ENCODE measurements at places on chromosomes 12 and 14. TPM values are rescaled to one million over a fixed set of nuclear protein-coding genes. Genes with fewer than 3 reads are reported as not detected.
A peak's percentile ranks its signal among the peaks of the same experiment; 100 is the strongest.

DNA sequence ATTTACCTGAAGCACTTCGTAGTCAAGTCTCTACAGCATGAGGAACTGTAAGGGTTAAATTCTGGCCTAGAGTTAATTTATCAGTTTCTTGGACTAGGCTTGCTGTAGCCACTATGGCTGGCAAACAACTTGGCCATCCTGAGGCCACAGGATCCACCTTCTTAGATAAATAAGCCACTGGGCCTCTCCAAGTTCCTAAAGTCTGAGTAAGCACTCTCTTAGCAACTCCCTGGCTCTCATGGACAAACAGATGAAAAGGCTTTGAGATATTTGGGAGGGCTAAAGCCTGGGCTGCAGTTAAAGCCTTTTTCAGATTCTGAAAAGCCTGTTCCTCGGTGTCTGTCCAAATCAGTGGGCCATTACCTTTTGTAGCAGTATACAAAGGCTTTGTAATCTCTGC, 675.0 kb downstream of the TMEM121 start:
- DNase-seq: no peak

- no peak for DNase-seq
These were observed 41.4 kb downstream of the COX16 start for GRCh38 chr14:70317969-70318634.

DNA sequence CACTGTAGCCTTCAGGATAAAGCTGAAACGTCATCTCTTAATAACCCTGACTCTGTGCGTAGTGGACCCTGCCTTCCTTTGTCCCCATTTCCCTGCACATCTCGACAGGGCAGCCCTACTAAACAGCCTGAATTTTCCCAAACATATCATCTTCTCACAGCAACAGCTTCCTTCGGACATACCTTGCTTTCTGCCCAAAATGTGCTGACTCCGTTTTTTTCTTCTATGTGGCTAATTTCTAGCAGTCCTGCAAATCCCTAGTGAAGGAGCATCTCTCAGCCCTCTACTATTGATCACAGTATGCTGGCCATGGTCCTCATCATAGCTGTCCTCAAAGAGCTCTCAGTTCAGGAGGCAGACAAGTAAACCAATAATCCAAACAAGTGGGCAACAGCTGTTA, 53.1 kb upstream of the PCED1B start:
- no peak for DNase-seq

DNA sequence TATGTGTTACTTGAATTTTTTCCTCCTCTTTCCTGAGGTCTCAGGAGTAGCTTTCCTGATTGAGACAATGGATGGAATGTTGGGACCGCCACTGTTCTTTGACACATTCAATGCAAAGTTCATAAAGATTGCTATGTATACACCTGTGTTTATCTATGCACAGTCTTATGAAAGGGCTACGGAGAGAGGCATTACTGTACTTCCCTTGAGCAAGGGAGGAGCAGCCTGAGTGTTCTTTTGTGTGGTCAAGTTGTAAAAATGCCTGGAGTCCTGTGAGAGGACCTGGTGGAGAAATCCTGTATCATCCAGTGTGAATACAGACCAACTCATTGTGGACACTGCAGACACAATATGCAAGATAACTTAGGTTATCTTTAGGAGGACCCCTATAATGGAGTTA, 1.2 kb downstream of the SRGAP1 start:
- DNase-seq: no peak

DNA sequence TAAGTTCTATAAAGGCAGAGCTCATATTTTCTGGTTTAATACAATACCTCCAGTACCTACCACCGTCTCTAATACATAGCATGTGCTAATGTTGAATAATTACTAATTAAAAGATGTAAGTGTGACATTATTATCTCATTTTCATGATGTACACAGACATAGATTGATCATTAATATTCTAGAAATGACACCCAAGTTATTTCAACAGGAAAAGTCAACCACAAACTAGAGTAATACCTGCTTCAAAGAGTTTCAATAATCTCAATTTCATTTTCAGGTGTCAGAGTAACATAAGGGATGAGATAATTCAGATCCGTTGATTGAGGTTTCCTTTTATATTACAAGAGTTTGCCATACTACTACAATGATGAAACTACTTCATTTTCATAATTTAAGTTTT, 388.9 kb downstream of the SOX5 start:
- DNase-seq: no peak

GRCh38 chr12:46101485-46101869, 111.1 kb upstream of the SCAF11 start:
- no peak for DNase-seq

GRCh38 chr12:98422359-98422758, 93.0 kb upstream of the TMPO start:
- no peak for DNase-seq

GRCh38 chr14:71250791-71251190, 343.5 kb downstream of the PCNX1 start:
- no peak for DNase-seq

DNA sequence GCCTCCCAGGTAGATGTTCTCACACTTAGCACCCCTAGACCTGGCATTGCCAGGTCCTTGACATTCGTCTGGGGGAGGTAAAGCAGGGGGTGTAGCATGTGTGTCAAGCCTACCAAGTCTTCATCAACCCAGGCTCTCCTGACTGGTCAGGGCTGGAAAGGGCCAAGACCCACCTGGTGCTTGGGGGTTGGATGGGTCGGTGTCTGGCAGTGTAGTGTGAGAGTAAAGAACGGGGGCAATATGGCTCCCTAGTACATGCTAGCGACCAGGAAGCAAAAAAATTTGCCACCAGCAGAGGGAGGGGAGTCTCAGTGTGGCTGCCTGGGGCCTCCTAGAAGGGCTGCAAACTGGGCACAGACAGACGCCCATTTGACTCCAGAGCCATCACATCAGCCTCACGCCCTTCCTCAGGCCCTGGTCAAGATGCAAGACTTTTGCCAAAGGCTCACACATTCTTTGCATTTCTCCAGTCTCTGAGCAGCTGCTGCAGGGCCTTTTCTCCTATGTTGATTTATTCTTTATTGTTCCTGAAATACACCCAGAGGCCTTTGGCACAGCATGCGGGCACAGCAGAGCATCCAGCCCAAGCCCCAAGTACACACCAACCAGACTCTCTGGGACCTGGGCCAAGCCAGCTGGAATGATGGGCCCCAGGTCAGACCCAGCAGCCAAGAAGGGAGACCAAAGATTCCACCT, 38.3 kb upstream of the PNMA1 start:
- DNase-seq: peak; percentile 50

DNA sequence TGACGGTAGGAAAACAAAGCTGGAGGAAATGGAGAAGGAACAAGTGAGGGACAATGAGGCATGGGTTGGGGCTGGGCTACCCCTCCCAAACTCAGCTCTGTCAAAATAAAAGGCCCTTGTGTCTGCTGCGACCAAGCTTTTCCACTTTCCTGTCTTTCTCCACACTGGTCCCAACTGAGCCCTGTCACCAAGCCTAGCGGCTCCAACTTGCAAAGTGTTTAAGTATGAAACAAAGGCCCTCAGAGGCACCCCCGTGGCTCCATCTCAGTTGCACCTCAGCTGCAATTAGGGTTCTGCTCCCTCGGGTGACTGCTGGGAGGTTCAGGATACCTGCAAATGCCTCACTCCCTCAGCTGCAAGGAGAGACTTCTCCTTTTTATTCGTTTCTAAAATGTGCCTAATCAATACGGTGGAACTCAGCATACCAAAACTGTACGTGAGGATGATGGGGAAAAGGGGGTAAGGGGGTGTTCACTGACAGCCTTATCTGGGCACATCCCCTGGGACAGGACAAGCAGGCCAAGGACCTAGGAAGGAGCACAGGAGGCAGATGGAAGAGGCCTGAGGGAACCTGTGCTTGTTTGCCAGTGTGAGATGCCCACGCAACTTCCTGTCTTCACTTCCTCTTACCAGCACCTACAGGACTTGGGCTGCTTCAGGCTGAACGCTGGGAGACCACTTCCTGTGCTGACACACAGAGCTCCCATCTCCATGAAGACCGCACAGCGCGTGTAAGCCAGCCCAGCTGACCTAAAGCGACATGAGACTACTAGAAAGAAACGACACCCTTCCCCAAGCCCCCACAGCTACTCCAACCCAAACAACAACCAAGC, 8.9 kb downstream of the VAMP1 start:
- DNase-seq: peak; percentile 83

DNA sequence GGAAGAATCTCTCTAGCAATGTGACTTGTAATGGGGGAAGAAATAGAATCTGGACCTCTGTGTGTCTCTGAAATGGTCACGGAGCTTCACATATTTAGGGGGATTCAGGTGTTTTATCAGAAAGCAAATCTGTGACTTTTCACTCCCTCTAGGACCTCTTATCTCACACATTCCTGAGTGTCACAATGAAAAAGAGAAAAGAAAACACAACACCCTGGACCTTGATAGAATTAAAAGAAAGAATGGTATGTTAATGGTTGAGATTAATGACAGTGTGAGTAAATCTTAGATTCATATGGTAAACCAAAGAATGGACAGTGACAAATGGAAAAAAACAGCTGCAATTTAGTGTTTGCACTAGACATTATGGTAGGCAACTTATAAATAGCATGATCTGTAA, 68.5 kb downstream of the PKP2 start:
- no peak for DNase-seq

DNA sequence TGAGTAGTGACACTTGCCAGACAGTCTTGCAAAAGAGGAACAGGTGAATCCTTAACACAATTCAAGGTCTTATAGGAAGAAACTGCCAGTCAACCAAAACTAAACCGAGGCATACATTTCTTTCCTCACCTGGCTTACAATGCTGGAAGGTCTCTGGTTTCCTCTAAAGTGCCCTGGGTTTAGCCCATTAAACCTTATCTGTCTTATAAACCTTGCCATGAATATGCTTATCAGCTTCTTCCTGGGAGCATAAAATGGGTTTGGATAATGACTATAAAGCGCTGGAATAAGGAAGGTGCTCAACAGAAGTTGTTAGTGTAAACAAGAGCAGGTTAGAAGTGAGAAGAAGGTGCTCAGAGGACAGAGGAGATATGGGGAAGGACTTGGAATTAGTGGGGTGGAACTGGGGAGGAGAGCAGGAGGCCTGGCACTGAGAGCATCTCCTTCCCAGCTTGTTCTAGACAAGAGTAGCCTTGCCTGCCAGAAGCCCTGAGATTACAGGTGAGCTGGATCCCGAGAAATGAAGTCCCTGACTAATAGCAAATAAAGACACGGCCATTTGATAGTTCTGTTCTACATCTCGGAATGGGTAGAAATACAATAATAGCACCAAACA, 14.1 kb upstream of the GPRC5A start:
- no peak for DNase-seq

DNA sequence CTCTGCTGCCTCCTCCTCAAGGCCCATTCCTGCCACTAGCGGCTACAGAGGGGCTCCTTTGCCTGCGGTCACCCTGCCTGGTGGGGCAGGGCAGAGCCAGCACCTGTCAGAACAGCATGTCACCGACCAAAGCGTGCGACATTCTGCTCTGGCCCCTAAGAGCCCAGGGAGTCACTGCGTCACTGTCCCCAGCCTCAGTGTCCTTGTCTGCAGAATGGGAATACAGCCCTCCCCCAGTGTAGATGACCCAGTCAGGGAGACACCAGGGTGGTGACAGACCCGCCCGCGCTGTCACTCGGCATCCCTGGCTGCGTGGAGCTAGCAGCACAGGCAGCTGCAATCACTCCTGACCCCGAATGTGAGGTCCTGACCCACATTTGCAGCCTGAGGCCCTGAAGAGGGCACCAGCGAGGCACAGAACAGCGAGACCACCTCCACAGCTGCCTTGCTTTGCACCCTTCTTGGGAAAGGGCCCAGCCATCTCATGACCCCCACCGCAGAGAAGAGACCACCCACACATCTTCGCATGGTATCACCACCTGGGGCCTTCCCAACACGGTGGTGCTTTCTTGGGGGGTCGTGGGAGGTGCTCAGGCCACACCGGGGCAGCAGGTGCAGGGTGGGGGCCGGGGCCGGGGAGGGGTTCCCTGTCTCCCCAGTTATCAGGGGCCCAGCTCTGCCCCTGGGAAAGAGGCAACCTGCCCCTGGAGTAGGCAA, 2.5 kb downstream of the AHNAK2 start:
- no peak for DNase-seq

GRCh38 chr12:57694459-57695019, 607 bp downstream of the OS9 start:
- peak; percentile 6 for DNase-seq

- DNase-seq: no peak
These were observed 24.4 kb downstream of the MYBPC1 start for GRCh38 chr12:101619026-101619786.

- DNase-seq: no peak
These were observed 64.0 kb upstream of the ARHGAP5 start for GRCh38 chr14:32013083-32013482.

DNA sequence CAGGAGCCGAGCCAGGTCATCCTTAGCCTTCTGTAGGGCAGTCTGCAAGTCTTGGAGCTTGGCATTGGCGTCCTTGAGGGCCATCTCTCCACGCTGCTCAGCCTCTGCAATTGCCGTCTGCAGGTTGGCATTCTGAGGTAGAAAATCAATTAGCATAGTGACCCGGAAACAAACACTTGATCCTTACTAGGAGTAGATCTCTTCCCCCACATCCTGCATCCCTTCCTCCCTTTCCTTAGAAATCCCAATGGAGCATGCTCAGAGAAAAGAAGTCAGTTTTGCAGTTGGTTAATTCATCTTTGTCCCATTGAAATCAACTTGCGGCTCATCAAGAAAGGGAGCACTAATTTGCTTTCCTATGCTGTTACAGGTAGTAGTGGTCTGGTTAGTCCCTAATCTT, 6.1 kb downstream of the KRT76 start:
- no peak for DNase-seq

GRCh38 chr14:53411125-53411524, 258.0 kb upstream of the DDHD1 start:
- no peak for DNase-seq

Gene TGFB3
- total RNA-seq: 7.2 TPM

Gene CCDC91
- total RNA-seq: 83.9 TPM

Gene TRIAP1
- 17.3 TPM for total RNA-seq

Gene CLEC1B
- total RNA-seq: not detected

Gene MGAT4C
- not detected for total RNA-seq

Gene APOF
- not detected for total RNA-seq

Gene TULP3
- 6.7 TPM for total RNA-seq

Gene GDF3
- total RNA-seq: not detected

Gene OAS2
- 77.4 TPM for total RNA-seq
